COR-L47 (cell line): ENCODE measurements at places on chromosomes 7 and 10.

DNA sequence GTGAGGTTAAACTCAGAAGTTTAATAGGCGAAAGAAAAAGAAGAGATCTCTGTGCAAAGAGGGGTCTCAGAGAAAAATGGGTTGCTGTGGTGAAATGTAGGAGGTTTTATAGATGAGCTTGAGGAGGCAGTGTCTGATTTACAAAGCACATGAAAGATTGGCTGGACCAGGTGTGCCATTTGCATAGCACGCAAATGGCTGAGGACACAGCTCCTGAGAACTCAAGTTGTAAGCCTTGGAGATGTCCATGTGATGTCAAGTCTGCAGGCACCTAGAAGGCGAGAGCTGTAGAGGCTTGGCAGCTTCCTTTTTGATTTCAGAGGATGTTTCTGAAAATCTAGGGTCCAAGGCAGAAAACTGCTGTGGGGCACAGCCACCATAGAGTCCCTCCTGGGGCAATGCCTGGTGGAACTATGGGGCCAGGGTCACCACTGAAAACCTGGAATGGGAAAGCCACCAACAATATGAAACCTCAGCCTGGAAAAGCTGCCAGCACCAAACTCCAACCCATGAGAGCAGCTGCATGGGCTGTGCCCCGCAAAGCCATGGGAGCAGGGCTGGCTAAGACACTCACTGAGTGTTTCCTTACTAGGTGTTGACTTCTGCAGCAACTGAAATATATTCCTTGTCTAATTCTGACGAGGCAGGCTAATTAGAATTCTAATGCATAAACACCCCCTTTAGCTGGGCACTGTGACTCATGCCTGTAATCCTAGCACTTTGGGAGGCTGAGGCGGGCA is 96.9 kb upstream of the TNS3 start:
- no peak for DNase-seq

DNA sequence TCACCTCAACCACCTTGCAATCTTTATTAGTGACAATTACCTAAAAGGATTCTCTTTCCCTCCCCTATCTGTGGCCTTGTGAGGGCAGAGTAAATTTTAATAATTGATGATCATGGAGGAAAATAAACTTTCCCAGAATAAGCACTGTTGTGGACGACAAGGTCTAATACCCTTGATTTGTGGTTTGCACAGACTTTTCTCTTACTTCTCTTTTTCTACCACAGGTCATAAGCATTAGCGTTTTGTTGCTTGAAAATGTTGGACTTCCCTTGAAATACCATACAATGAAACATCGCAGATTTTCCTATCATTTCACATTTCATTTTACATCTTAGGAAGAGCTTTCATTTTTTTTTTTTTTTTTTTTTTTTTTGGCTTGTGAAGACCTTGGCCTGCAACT is 188.1 kb upstream of the TMEM72 start:
- DNase-seq: no peak

GRCh38 chr10:100000109-100000644 is 9.6 kb downstream of the DNMBP start:
- DNase-seq: no peak

DNA sequence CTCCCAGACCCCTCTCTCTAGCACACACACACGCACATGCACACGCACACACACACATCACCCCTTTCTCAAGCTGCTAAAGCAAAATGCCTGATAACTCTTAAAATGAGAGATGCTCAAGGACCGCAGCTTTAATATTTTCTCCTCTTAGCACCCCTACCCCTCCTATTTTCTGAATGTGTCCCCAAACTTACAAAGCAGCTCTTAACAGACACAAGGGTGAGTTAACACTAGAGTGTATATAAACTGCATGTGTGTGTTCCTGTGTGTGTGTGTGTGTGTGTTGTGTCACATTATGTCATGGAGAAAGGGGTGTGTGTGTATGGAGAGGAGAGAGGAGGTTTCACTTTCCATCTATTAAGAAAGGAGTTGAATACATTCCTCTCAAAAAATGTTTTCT is 1.3 kb downstream of the PTN start:
- DNase-seq: no peak

DNA sequence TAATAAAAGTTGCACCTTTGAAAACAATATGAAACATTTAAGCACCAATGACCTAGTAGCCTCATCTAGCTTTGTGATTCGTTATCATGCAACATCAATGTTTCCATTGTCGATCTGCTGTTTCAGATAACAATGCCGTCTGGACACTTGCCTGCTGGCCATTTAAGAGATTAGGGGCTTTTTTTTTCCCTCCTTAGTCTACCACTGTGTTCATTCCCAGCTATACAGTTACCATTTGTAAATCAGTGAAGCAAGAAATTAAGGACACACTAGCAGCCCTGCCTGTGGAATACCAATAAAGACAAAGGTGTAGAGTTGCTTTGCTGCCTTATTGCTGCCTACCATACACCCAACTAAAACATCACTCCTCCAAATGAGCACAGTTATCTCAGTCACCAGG is 37.6 kb upstream of the MYO3A start:
- DNase-seq: no peak

DNA sequence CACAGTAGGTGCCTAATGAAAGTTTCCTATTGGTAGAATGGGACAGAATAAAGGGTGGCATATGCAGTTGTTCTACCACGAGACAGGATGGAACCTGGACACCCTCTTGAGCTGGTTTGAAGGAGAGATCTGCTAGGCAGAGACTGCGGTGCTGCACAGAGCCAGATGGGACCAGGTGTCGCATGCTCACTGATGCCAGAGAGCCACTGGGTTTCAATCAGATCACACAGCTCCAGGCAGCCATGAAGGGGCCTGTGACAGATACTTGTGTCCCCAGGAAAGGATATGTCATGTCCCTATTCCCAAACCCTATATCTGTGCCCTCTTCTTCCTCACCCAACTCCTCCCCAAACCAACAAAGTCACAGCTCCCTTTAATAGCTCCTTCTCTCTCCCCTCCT is 235.7 kb downstream of the PRPF18 start:
- no peak for DNase-seq

- no peak for DNase-seq
Observed at GRCh38 chr10:22754296-22754695, 39.9 kb upstream of the PIP4K2A start.

DNA sequence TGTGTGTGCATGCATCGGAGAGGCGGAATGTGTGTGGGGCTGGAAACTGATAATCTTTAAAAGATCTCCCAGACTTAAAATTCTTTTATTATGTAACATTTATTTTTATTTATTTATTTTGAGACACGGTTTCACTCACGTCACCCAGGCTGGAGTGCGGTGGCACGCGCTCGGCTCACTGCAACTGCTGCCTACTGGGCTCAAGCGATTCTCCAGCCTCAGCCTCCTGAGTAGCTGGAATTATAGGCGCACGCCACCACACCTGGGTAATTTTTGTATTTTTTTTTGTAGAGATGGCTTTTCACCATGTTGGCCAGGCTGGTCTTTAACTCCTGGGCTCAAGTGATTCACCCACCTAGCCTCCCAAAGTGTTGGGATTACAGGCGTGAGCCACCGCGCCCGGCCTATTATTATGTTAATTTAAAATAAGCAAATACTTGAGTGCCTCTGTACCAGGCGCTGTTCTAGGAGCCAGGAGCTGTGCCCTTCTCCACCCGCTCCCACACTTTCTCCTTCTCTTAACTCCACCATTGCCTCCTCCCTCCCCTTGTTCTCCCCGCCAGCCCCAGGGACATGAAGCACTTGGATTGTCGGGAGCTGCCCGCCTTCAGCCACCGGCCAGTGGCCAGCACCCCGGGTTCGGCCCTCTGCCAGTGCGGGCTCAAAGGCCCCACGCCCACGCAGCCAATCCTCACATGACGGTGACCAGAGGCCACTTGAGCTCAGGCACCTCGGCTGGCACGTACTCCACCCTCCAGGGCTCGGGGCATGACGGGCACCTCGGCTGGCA is 163.6 kb downstream of the DNAJB6 start:
- DNase-seq: no peak

- DNase-seq: no peak
Observed at GRCh38 chr10:12908773-12909172, 92.7 kb downstream of the CCDC3 start.

GRCh38 chr10:68135922-68136792 is 26.9 kb downstream of the MYPN start:
- DNase-seq: no peak

- DNase-seq: no peak
Observed at GRCh38 chr10:129670124-129670523, 203.1 kb downstream of the MGMT start.

DNA sequence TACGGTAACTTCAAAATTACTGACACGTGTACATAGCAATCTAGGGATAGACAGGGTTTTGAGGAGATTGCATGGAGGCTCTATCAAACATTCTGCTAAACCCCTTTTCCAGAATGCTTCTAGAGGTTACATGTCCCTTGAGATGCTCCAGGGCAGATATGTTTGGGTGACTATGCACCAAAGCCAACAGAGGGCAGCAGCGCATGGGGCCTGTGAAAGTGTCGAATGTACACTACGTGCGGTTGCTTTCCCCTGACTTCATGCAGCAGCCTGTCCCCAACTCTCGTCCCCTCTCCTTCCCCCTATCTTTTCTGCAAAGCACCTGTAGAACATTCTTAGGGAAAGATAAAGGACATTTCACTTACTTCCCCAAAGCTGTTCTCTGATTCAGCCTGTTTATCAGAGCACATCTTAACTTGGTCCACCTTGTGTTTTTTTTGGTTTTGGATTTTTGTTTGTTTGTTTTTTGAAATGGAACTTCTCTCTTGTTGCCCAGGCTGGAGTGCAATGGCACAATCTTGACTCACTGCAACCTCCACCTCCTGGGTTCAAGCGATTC is 90.2 kb downstream of the UBE3C start:
- no peak for DNase-seq

- DNase-seq: no peak
Observed at GRCh38 chr10:7411671-7412128, 866 bp upstream of the SFMBT2 start.

DNA sequence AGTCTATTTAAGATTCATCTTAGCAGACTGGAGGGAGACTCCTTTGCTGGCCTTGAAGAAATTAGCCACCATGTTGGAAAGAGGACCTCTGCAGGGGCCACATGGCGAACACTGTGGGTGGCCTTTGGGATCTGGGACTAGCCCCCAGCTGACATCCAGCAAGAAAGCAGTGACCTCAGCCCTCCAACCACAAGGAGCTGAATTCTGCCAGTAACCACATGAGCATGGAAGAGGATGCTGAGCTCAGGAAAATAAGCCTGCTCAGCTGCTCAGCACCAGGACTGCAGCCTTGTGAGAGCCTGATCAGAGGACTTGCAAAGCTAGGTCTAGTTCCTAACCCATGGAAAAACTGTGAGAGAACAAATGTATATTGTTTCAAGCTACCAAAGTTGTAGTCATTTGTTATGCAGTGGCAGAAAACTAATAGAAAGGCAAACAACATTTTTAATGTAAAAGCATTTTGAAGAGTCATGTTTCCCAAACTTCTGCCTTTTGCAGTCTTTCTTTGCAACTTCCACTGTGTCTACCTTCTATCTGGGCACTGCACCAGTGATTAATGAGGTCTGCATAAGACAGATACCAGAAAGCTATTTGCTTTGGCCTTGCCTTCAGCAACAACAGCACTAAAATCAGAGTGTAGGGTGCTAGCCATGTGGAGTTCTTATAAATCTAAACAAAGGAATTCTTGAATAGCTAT is 183.7 kb downstream of the FGFR2 start:
- no peak for DNase-seq

GRCh38 chr10:79137826-79138225 is 69.1 kb downstream of the ZMIZ1 start:
- DNase-seq: no peak

GRCh38 chr10:109737626-109738025 is 185.7 kb downstream of the XPNPEP1 start:
- DNase-seq: no peak

DNA sequence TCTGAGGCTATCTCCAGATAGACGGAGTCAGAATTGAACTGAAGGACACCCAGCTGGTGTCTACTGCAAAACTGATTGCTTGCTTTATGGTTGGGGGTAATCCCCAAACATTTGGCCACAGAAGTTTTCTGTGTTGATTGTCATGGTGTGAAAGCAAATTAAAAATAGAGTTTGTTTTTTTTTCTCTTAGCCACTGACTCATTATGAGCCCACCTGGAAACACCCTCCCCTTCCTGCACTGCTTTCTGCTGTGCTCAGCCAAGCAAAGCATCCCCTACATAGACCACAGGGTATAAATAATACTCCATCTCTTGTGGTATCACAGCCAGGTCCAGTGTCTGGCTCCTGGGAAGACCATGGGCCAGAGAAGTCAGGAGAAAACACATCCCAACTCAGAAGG is 6.5 kb upstream of the VWC2 start:
- DNase-seq: no peak

DNA sequence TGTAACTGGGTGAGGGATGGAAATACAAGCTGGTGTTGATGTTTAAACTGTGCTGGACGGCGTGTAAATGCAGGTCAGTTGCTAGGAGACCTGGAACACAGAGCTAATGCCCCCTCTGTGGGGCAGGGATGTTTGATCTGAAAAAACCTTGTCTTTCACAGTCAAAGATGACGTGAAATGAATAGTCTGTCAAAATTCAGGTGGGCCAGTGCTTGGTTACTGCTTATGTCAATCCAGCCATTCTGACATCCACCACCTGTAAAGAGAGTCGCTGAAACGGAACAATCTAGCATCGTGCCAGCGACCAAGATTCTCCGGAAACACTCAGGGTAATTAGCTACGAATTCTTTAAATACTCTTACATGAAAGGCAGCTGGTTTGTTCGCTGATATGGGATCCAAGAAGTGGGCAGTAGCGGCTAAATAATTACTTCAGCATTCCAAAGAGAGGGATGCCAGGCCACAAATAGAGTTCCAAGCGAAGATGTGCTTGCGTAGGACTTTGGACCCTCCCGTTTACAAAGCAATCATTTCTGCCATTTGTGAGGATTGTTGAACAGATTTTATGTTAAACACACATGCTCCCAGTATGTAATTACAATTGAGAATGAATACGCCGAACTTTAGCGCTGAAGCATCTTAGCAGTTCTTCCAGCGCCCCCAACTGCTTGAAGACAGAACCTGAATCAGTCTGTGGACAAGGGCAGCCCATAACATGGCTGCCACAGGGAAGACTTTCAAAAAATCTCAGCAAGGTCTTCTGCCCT is 7.3 kb upstream of the ASB4 start:
- DNase-seq: peak; percentile 70

DNA sequence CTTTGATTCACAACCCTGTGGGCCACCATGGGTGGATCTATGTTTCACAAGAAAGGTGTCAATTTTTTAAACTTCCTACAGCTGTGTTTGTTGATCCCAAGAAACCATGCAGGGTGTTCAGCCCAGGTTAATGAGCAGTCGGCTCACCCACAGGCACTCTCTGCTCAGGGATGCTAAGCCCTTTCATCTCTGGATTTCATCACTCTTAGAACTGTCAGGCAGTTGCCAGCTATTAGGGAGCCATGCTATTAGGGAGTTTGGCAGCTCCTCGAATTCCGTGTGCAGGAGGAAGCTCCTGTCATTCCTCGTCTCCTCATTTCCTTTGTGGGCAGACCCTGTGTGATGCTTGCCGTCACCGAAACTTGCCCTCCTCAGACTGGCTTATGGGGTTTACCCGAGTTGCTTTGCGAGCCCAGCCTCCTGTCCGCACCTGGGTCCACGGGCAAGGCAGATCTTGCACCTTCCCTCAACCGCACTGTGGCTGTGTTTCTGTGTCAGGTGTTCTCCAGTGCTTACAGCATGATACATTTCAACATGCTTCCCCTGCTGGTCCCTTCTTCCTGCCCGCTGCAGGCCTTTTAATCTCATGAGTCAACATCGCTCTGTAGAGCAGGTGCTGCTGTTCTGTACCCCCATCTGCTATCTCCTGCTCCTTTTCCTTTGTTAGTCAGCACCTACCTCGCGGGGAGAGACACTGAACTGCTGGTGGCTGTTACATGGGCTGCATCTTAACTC is 509.8 kb downstream of the SUGCT start:
- no peak for DNase-seq

GRCh38 chr10:1509011-1509530 is 228.3 kb downstream of the ADARB2 start:
- no peak for DNase-seq

GRCh38 chr10:86979977-86980448 is 11.7 kb downstream of the ADIRF start:
- DNase-seq: no peak
